Right ventricle myocardium superior (tissue), 1 donor: ENCODE measurements at places on chromosomes 1 and 21.

- peak; percentile 17 for DNase-seq
Measured at GRCh38 chr21:45313015-45313414, 25.3 kb upstream of the POFUT2 start.

- DNase-seq, result no peak
Measured at GRCh38 chr1:53715478-53715877, 23.5 kb downstream of the GLIS1 start.

DNA sequence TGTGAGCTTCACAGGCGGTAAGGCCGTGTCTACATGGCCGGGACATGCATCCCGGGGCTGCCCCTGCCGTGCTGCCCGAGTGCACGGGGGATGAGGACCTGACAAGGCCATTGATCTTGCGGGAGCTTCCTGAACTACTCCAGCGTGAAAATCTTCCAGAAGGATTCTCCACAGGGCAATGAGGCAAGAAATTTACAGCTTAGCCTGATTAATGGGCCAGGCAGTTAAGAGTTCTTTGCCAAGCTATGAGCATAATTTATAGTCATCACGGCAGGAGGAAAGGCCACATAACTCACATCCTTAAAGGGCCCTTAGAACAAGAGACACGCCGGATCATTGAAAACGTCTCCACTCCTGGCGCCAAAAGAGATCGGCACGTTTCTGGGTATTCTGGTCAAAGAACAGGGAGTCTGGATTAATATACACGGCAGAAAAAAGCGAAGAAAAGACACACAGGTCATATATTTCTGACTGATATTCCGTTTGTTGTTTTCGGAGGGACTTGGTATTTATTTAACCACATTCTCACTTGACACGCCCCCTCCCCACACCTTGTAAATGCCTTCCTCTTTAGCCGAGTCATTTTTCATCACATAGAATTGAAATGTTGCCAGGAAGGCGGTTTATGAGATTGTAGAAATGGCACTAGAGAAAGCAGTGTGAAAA, 180.5 kb downstream of the DYRK1A start:
- no peak for DNase-seq

DNA sequence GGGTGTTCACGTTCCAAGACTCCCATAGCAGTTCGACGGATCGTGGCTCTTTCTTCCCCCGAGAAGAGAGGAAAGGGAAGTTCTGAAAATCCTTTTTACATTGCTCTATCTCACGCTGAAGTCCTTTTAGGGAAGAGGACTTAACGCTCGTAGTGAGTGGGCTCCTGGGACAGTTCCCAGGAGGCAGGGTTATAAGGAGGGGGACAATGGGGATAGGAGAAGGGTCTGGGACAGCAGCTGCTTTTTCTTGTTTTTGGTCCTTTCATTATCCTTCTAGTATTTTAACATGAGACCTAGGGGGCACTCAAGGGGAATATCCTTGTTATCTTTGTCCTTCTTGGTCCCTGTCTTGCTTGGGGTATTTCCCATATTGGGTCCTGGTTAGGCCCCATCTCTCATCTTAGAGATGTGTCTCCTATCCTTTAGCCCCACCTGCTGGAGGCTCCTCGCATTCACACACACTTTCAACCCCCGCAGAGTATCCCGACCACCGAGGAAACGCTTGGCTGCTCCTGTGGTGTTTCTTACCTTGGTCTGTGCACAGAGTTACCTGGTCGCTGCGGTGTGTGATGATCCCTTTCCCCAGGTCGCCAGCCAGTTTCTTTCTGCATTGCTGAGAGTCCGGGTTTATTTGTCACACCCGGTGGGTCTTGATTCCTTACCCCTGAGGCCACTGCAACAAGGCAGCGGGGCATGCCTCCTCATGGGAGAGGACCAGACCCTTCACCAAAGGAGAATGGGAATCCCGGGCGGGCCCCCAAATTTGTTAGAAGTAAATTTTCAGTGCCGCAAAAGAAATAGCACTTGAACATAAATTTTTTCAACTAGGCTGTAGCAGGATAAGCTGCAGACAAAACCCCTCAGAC, 29.7 kb downstream of the SCCPDH start:
- peak; percentile 54 for DNase-seq

DNA sequence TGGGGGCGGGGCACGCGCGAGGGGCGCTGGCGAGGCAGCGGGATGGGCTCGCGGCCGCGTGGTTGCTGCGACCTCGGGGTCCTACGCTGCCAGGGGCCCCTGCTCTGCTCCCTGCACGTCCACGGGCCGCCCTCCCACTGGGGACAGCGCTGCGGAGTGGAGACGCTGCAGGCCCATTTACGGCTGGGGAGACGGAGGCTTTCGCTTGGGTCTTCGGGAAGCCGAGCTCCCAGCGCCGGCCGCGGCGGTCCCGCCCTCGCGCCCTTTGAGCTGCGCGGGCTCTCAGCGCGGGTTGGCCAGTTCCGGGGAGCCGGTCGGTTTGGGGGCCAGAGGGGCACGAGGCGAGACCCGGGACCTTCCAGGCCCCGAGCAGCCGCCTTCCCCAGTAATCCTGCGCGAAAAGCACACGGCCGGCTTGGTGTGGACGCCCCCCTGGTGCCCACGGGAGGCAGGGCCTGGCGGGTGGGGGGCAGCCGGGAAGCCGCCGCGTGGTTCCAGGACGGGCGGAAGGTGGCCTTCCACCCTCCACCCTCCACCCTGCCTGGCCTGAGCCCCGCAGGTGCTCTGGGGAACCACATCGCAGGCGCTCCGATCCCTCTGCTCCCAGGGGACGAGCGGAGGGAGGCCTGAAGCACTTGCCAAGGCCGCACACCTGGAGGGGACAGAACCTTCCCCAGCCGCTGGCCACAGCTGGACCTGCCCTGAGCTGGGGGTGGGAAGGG, 570 bp upstream of the PEX10 start:
- no peak for DNase-seq

DNA sequence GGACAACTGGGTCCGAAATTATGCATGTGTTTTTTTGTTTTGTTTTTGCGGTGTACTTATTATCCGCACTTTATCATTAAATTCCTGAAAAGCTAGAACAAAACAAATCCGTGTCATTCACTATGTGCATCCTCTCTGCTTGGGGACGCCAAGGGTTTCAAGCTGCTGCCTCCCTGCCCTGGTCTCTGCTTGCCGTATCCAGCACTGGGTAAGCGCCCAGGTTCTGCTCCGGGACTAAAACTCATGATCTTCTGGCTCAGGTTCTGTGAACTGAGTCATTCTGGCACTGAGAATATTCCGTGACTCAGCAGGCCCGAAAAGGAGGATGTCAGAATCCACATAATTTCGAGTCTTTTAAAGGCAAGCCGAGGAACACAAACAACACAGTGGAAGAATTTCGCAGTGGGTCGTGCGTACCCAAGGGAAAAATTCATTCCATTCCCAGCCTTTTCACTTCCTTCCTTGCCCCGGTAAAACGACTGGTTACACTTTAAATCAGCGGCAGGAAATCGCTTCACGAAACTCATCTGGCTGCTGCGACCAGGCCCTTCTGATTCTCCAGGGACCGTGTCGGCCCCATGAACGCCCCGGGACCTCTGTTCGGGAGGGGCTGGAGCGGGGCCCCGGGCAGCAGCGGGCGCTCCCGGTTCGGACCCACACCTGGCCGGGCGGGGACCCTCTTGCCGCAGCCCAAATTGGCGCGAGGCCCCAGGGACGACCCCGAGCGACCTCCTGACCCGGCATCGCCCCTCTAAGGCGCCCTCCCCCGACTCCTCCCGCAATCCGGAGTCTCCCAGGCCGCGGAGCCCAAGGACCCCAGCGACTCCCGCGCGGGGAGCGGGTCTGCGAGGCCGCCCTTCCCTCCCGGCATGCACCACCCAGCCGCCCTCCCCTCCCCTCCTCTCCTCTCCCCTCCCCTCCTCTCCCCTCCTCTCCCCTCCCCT, 746 bp upstream of the LAMC1 start:
- DNase-seq, result peak; percentile 87

GRCh38 chr1:78490861-78491450, at the start of gene PTGFR:
Gene PTGFR, plus strand, starts transcription at chr1:78490974. Its CDS starts 1,770 bp downstream, at chr1:78492744.
- peak; percentile 55 for DNase-seq

DNA sequence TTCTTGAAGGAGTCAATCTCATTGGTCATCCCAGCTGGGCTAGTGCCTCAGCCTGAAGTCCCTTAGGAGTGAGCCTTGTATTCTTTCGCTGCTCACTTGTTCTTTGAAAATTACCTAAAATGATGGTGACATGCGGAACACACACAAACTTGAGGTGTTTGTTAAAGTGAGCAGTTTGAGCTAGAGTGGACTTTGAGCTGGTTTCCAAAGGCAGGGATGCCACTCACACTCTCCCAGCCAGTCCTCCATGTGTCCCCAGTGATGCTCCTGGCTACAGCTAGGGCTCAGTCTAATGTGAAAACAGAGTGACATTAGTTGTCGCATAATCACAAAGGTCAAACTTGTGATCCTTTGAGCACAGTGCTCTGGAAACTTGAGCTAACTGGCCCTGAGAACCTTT, 84.3 kb downstream of the DTL start:
- no peak for DNase-seq

GRCh38 chr1:114328361-114328904, 174.8 kb upstream of the SYT6 start:
- no peak for DNase-seq

GRCh38 chr21:42939582-42940413, 14.4 kb upstream of the ERVH48-1 start:
- no peak for DNase-seq

- no peak for DNase-seq
Measured at GRCh38 chr1:5451671-5452070, 540.6 kb downstream of the NPHP4 start.

- no peak for DNase-seq
Measured at GRCh38 chr1:19884312-19884711, 2.1 kb downstream of the OTUD3 start.

DNA sequence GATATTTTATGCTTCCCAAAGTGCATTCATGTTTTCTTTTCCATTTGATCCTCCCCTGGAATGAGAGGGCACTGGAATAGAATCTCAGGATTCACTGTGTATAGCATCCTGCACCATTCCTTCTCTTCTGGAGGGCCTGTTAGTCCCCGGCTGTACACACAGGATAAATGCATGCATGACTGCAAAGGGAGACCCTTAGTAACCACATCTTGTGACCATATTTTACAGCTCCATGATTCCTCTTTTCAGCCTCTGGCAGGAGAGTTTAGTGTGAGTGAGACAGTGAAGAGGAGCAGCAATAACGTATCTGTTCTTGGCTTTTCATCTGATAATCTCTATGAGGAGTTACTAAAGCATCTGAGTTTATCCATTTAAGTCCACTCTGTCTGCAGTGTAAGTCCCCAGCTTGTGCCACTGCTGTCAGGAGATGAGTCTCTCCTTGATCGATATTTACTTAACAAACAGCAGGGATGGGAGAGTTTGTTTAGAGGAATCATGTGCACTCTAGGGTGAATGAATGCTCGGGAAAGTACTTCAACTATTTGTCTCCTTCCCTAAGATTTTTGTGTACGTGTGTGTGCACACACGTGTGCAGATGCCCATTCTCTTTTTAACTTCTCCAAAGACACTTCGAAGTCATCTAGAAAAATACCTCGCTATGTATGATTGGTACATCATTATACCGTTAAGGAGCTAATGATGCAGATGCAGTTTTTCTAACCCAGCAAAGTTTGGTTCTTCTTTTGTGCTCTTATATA, 41.1 kb downstream of the PROX1 start:
- no peak for DNase-seq
